CD4-positive, alpha-beta T cell treated with Interleukin-2 at 100 ng/mL for 4 hours (primary cell): ENCODE measurements at places on chromosomes 5 and 9.

GRCh38 chr5:177511181-177511580 is 1.6 kb upstream of the DOK3 start:
- DNase-seq: no peak

DNA sequence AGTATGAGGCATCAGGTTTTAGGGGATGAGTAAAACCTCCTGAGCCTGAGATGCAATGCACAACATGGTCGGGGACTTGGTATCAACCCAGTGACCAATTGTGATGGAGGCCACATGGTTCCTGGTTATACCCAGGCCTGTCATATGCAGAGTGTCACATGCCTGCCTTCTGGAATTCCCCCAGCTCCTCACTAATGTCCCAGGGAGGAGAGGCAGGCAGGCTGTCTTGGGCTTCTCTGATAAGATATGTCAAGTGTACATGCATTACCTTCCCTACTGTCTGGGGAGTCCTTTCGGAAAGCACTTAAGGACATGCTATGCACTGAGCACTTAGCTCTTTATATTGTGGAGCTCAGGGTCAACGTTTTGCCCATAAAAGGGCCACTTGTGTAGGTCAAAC is 14.2 kb upstream of the PALM2AKAP2 start:
- DNase-seq: no peak

DNA sequence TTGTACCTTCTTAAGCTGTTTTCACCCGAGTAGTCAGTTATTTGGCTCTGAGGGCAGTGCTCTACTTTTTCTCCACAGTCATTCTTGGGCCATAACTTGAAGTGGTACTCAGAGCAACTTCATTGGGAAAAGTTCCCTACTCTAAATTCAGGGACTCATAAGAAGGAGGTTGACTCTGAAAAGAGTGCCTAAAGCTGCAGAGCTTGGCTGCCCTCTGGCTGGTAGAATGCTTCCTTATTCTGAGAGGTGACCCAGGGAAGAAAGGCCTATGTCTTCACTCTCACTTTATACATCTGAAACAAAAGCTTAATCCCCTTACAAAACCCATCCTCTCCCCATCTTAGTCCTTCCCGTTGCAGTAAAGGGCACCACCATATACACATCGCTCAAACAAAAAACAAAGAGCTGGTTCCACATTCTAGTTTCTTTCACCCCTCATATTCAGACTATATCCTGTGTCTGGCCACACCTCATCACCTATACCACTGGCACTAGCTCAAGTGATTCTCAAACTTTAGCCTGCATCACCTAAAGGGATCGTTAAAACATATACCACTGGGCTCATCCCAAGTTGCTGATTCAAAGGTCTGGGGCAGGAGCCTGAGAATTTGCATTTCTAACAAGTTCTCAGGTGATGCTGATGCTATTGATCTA is 7.9 kb downstream of the IGIP start:
- no peak for DNase-seq

DNA sequence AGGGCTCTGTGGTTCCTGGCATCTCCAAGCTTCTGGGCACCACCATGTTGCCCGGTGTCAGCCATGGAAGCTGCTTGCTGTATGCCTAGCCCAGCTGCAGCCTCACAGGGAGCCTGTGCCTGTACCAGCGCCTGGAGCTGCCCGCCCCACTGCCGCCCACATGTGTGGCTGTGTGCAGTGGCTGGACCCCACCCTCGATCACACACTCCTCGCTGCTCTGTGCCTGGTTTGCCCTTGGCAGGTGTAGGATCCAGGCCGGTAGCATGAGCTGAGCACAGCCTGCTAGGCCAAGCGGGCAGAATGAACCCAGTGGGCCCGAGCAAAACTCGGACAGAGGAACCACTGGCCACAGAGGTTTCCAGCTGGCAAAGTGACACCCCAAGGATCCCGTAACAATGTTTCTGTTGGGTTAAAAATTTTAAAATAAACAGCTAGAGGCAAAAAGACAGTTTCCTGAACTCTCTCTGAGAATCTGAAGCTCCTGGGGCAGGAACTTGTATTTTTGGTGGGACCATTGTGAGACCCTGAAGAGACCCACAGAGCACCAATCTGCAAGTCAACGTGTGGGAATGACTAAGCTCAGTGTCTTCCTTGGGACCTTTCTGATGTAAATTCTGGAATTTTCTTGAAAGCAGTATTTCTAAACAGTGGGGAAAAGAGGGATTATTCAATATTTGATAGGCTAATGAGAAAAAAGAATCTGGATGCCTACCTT is 73.1 kb upstream of the CCDC112 start:
- DNase-seq: no peak

DNA sequence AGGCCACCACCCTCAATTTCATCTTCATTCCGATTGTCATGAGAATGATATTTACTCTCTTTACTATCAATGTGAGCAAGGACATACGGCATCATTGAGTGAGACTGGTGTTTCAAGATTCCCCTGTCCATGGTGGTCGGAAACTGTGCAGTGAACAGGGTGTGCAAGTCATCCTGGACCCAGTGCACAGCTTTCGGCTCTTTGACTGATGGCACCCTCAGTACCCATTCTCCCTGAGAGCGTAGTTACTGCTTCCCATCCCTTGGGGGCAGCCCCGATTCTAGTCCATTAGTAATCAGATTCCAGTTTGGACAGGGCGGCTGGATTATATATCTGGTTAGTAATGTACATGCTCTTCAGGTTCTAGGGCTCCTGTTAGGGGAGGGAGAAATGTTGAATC is 61.7 kb upstream of the SUB1 start:
- DNase-seq: no peak

DNA sequence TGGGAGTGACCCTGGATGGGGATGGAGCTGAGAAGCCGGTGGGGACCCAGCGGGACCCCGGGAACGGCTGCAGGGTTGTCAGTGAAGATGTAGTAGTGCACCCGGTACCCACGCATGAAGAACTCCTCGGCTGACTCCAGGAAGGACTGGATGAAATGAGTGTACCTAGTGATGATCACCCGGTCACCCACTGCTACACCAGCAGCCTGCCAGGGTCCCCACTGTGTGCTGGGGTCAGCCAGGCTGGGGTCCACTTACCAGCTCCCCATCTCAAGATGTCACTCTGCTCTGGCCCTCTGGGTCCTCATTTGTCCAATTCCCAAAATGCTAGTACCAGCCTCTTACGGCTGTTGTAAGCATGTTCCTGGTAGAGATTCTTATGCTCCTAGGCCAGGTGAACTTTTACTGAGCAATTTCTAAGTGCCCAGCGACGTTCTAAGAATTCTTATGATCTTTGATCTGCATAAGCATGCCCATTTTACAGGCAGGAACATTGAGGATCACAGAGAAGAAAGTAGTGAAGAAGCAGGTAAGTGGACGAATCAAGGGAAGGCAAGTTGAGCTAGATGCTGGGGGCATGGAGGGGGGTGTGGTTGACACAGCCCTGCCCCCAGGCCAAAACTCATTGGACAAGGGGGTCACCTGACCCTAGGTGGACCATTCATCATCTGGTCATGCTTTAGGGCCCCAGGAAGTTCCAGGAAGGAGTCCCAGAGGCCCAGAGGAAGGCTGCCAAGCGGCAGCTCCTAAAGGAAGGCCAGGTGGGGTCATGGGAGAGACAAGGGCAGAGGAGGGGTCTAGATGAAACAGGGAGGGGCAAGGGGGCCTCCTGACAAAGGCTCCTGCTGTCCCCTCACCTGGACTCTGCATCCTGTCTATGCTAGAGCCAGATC is 9.4 kb downstream of the GBGT1 start:
- no peak for DNase-seq

DNA sequence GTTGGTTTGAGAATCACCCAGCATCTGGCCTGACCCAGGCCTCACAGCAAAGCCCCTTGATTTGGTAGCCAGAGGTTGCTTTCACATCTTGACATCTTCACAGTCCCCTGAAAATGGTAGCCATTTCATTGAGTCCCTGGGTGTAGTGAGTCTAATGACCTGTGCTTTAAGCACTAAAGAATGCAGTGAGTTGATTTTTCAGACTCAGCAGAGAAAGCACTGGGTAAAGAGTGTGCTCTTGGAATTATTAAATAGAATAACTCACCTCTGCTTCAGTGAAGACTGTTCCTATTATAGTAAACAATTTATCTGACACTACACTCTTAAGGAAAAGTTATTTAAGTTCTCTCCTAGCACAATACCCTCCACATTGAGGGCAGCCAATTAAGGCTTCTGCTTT is 56.2 kb downstream of the PTCD2 start:
- DNase-seq: no peak

- DNase-seq: no peak
Observed at GRCh38 chr5:113807427-113807991, 294.0 kb downstream of the YTHDC2 start.

- no peak for DNase-seq
Observed at GRCh38 chr9:27377811-27378456, 81.0 kb upstream of the EQTN start.
